T47D (cell line): ENCODE measurements at places on chromosomes 3 and 15.

DNA sequence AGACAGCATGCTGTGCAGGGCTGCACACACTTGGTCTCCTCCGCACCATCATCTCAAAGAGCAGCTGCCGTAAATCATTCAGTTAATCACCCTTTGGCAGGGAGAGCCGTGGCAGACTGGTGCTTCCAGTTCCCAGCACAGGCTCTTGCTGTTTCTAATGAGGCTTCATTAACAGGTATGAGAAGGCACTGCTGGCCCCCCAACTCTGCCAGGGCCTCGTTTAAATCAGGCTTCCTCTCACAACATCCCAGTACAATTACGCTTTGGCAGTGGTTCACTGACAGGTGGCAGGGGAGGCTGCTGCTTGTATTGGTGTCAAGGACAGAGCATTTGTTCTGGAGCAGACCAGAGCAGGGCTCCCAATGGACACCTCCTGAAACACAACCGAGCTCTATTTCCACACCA lies 77.1 kb downstream of the BFSP2 start:
- peak; percentile 56 for DNase-seq

DNA sequence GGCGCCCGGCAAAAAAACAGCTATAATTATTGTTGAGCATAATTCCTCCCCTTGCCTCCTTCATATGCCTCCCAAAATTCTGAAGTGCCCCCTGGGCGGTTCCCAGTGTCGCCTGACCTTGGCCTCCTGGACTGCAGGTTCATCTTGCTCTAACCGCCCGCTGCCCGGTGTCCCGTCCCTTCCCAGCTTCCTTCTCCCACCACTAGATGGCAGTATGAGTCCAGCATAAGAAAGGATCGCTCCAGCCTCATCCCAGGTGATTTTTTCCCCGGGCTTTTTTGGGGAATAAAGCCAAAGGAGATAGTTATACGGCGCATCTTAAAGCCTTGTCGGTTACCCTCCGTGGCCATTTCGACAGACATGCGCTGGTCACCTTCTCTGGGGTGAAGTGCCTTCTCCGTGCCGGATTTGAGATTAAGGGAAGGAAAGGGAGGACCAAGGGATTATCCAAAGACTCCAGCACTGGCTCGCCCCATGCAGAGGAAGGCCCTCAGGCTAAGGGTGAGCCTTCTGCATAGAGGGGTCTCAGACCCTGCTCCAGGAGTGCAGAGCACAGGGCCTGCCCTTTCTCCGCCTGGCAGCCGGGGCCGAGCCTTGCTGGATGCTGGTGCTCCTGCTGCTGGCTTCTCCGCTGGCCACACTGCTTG lies 45.8 kb upstream of the TRA2B start:
- DNase-seq, result peak; percentile 90

DNA sequence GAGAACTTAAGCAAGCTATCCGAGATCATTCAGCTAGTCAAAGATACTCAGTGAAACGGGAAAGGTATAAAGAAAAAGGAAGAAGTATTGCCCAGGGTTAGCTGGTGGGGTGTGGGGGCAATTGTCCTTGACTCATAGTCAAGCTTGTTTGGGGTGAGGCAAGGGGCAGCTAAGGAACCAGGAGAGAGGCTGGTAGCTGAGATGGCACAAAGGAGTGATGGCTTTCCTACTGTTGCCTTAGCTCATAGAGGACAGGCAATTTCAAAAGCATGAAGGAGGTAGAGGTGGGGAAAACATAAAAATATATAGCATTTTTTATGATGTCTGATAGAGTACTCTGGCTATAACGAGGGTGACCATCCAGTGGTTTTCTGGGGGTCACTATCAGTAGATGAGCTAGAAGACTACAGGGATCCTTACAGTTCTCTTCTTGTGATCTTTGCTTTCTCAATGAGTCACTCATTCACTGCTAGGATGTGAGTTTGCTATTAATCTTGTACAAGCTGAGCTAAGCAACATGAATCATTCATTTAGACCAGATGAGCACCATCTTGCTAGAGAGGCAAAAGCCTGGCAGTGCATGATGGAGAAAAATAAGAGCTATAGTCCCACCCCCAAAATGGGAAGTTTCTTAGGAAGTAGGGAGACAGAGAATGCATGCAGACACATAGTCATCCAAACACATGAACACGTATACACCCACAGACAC lies 207.1 kb upstream of the PFN2 start:
- no peak for DNase-seq

DNA sequence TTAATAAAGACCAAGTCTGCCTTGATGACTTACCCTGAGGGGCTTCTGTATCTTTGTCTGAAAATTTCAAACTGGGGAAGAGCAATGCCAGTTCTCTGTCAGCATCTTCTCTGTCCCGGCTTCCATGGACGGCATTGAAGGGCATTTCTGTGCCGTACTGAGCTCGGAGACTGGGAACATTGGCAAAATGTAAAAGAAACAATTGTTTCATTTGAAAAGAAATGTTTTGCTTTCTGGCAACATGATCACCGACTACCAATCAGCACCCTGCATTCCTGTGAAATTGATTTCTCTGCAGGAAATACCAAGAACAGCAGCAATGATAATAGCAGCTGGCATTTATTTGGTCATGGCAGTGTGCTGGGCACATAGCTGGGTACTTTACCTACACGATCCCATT lies 26.2 kb downstream of the NME9 start:
- no peak for DNase-seq

DNA sequence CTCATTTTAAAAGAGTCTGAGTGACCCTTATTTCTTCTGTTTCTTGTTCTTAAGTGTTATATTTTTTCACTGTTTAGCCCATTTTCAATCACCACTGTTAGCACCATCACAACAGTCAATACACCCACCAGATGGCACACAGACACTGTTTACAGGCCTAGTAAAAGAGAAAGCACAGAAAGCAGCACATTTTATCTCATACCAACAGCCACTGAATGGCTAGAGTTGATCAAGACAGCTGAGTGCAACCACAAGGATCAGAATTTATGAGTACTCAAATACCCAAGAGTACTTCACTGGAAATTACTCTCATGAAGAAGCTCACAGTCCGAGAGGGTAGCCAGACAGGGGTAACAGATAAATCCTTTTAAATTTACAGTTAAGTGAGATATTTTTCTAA lies 127.0 kb downstream of the TFDP2 start:
- DNase-seq, result no peak

DNA sequence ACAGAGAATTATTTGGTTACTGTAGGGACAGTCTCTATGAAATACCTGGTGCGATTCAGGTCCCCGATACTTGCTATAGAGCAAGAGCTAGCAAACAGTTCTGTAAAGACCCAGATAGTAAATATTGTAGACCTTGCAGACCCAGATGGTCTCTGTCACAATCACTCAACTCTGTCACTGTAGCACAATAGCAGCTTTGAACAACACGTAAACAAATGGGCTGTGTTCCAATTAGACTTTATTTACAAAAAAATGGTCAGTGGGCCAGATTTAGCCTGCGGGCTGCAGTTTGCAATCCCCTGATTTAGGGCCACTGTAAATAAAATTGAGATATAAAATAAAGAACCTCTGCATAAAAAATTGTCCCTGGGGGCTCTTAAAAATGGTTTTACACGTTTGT lies 127.7 kb downstream of the SV2B start:
- no peak for DNase-seq

- no peak for DNase-seq
Observed at GRCh38 chr3:194281306-194281705, 69.8 kb downstream of the CPN2 start.

GRCh38 chr3:46427916-46428833 lies 21.1 kb downstream of the CCRL2 start:
- no peak for DNase-seq

- DNase-seq, result no peak
Observed at GRCh38 chr15:52466134-52466701, 62.5 kb downstream of the MYO5A start.

- DNase-seq, result no peak
Observed at GRCh38 chr15:22889146-22889818, 50.8 kb downstream of the NIPA2 start.

GRCh38 chr3:182650568-182651128 lies 142.7 kb upstream of the ATP11B start:
- no peak for DNase-seq
